Hypothalamus (tissue), 51 donors: ENCODE measurements at places on chromosomes 4 and X.

DNA sequence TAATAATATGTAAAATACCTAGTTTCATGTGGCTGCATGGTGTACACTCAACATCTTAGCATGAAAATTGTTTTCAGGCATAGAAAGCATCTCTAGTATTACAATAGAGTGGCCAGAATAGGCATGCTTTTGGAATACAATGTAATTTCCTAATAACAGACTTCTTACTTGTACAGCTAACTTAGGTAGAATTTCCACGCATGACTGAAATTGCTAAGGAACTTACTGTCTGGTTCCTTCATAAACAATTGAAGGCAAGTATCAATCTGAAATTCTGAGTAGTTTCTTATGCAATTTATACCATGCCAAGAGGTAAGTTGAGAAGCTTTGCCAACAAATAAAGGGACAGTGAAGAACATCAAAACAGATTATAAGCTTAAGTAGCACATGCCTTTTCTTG lies 26.7 kb downstream of the SULT1E1 start:
- no peak for DNase-seq

- DNase-seq: no peak
Measured at GRCh38 chr4:108532738-108533137, 87.6 kb upstream of the RPL34 start.

- DNase-seq: no peak
Measured at GRCh38 chr4:140353786-140354185, 19.7 kb upstream of the SCOC start.

DNA sequence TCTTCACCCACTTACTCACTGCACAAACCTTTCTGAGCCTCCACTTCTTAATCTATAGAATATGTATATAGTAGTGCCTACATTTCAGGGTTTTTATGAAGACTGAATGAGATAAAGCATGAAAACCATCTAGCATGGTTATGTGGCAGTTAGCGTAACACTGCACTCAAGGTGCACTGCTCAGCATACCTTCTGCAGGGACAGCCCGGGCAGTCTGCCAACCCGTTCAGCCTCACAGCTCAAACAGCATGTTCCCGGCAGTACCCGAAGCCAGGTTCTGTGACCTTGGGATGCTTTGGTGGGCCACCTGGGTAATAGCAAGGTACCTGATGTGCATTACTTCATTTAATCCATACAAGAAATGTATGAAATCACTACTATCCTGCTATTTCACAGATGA lies 81.4 kb downstream of the DOCK11 start:
- DNase-seq: no peak

DNA sequence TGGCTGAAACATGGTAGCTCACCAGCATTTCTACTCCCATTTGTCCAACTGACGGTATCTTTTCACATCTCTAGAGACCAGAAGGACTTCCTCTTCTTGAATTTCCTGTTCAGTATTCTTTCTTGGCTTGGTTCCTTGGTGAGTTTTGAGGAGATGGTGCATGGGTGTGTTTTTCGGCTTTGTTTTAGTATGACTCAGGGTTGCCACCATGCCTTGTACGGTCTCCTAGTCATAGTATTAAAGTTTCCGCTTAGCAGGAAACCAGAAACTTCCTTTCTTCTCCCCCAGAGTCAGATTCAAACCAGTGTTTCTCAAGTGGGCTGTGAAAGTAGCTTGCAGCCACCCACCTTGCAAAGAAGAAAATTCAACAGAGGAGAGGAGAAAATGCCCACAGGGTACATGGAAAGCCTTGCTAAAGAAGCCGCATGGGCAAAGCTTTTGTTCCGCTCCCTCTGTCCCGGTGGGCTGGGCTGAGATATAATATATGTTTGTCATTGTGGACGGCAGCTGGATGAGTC lies 5.7 kb downstream of the CD99 start:
- DNase-seq: no peak

- DNase-seq: no peak
Measured at GRCh38 chr4:114599231-114599902, 760 bp downstream of the UGT8 start.
